ENCODE measurements at places on chromosomes 5 and 9.

DNA sequence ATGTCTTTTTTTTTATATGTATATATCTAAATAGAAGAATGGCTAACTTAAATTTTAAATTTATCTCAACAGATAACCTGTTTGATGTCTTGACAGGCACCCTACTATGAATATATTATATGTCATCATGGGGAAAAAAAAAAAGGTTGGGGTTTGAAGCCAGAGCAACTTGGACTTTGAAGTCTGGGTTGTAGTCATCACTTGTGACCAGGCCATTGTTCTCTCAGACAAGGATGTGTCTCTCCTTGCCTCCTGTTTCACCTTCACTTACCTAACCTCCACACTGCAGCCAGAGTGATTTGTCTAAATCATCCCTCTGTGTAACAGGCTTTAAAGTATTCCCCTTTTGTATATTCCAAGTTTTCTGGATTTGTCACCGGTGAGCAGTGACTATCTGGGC is 56.7 kb upstream of the TNFSF8 start:
- DNase-seq: no peak

GRCh38 chr5:179960204-179960831 is 52.6 kb upstream of the TBC1D9B start:
- DNase-seq: no peak

DNA sequence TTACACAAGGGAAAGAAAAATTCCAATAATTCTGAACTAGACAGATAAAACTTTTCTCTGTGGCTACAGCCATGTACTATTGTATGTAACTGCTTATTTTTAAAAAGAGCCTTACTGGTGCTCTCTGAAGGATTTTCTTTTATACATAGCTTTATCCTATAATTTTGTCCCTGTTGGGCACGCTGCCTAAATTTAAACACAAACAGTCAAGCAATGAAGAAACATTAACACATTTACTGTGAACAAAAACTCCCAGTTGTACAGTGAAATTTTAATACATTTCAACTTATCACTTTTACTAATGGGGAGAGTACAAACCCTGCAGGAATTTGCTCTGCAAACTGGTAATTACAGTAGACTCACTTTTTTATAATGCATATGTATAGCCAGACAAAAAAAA is 273.3 kb downstream of the BNC2 start:
- no peak for DNase-seq

DNA sequence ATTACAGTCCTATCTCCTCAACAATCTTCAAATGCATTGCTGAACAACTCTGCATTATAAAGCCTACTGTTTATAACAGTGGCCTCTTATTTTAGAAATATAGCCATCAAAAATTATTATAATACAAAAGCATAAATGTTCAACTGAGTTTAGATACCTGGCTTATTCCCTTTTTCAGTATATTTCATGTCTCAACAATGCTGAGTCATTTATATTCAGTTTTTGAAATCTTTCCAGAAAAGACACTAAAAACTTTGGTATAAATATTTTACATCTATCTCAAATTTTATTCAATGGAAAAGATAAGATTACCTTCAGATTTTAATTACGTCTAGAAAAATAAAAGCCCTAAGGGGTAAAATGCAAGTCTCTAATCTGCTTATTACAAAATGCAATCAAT is 37.9 kb downstream of the LURAP1L start:
- no peak for DNase-seq

- DNase-seq: peak; percentile 15
Measured at GRCh38 chr5:57455511-57456455, 26.8 kb downstream of the ACTBL2 start.

- DNase-seq: no peak
Measured at GRCh38 chr5:87147441-87147840, 120.2 kb upstream of the RASA1 start.

- no peak for DNase-seq
Measured at GRCh38 chr9:134442085-134442474, 115.8 kb downstream of the RXRA start.

DNA sequence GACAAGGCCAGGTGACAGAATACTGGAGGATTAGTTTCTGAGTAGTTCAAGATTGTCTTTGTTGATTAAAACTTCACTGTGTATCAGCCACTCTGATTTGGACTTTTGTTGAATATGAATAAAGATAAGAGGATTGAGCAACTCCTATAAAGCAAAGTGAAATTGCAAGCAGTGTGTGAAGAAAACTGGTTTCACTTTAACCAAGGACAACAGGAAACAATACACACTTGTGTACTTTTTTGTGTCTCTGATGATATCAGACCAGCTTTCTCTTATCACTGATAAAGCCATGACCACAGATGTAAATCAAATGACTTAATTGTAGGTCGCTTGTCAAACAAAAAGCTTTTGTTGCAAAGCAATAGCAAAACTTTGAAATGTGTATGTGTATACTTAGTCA is 268.6 kb downstream of the FER start:
- no peak for DNase-seq

Measured in kidney (tissue), 22 donors.